ENCODE measurements at places on chromosomes 12 and 14.

GRCh38 chr12:105978276-105978675 lies 160.5 kb downstream of the NUAK1 start:
- no peak for DNase-seq

- DNase-seq, result no peak
Observed at GRCh38 chr12:20561871-20562270, 133.3 kb upstream of the SLCO1C1 start.

GRCh38 chr12:51442324-51442723 lies 17.7 kb downstream of the SLC4A8 start:
- no peak for DNase-seq

DNA sequence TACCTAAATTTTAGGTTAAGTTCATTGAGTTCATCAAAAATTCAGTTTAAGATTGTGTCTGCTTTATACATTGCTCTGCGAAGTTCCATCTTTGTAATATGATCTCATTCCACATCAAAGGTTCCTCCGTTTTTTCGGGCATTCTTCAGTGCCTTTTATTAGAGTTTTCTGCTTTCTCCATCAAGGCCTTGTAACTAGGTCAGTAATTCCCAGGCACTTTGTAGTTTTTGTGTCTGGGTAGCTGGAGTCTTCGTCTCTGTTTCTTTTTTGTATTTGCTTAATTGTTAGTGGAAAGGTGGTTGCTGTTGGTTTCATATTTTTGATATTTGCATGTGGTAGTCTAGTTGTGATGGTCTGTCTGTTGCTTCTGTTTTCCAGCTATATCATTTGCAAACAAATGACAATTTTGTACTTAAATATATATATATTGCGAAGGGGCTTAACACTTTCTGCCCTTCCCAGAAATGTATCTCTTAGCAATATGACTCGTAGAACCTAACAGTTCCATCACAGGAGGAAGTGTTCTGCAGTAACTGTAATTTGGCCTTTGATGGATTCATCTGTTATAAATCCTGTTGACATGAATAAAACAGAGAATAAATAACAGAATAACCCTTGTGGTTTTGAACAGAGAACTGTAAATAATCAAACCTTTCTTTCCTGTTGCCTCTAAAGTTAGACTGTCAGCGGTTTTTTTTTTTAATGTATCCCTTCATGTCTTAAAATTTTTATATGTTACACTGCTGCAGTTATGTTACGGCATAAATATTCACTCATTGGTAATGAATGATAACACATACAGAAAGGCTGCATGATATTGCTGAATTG lies 88.4 kb upstream of the DYNC1H1 start:
- no peak for DNase-seq

DNA sequence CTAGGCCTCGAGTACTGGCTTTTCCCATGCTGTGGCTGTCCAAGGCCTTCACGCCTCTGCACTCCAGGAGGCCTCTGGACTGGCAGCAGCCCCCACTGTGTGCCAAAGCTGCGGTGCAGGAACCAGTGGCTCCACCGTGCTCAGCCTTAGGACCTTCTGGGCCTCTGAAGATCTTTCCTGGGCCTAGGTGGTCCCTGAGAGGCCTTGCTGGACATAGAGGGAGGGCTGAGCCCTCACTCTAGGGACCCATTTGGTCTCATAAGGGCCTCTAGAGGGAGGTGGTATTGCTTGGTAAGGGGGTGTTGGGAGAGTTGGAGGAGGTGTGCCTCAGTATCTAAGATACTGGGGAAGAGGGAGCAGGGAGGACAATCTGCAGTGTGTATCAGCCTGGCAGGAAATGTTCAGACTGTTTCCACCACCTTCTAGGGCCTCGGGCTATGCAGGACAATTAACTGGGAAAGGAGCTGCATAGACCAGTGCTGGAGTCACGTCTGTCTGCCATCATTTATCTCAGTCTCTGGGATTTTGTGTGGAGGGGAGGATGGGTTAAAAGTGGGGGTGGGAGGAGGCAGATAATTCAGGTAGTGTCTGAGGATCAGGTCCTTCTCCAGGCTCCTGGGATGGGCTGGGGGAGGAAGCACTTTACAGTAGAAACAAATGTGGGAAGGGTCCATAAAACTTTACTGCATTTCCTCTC lies 2.9 kb downstream of the HOXC5 start:
- no peak for DNase-seq

DNA sequence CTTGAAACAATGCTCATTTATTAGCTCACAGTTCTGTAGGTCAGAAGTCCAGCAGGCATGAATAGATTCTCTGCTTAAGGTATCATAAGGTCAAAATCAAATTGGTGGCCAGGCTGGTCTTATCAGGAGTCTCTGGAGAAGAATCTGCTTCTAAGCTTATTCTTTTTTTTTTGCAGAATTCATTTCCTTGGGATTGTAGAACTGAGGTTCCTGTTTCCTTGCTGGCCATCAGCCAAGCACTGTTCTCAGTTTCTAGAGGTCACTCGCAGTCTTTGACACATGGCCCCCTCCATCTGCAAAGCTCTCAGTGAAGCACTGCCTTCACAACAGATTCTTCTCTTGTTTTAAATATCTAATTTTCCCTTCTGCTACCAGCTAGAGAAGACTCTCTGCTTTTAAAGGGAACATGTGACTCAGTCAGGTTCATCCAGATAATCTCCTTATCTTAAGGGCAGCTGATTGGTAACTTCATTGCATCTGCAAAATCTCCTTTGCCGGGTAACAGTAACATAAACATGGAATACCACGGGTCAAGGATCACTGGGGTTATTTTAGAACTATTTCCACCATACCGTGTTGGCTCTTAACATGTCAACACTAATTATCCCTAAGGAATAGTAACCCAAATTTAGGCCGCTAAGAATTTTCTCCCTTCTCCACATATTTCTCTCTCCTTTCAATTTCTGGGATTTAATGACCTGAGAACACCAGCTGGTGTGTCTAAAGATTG lies 25.3 kb downstream of the RHOJ start:
- DNase-seq, result no peak

DNA sequence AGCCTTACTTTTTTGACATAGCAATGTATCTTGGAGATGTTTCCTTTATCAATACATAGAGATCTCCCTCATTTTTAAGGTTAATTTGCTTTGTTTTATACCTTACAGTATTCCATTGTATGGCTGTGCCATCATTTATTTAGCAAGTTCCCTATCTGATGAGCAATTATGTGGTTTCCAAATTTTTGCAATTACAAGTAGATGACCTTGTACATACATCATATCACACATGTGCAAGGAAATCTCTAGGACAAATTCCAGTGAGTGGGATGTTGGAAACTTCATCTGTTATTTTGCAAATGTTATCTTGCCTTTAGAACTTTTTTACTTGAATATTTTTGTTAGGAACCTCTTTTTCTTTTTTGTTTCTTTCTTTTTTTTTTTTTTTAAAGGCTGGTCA lies 49.7 kb downstream of the DRAM1 start:
- DNase-seq, result no peak

GRCh38 chr14:105541218-105541875 lies 15.0 kb downstream of the TMEM121 start:
- DNase-seq, result no peak

GRCh38 chr12:65803251-65803650 lies 21.0 kb upstream of the HMGA2 start:
- DNase-seq, result no peak

DNA sequence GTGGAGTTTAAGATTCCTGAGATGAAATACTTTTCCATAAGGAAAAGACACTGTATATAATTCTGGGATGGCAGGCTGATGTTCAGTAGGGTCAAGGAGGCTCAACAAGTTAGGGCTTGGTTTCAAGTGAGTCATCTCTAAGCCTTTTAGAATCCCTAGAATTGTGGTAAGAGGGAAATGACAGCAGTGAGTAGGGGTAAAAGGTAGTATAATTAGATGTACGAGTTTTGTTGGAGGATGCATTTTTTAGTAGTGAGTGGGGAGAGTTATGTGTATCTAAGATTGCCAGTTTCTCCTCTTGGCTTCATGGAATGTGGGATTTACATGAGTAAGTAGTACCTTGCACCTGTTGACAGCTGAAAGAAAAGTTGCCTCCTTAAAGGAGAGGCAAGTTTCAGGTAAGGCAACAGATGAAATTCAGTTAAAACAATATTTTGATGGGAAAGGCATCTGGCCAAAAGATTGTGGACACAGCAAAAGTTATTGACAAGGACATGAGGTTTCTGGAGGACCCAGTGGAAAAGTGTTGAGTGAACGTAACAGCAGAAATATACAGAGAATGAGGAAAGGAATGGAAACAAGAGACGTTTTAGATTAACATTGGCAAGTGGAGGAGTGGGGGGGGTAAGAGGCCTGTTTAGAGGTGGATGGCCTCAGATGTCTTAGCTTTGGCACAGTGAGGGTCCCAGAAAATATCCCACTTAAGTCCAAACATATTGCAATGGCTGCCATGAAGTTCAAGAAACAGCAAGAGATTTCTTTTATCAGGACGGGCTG lies 21.8 kb downstream of the LMO3 start:
- DNase-seq, result no peak

DNA sequence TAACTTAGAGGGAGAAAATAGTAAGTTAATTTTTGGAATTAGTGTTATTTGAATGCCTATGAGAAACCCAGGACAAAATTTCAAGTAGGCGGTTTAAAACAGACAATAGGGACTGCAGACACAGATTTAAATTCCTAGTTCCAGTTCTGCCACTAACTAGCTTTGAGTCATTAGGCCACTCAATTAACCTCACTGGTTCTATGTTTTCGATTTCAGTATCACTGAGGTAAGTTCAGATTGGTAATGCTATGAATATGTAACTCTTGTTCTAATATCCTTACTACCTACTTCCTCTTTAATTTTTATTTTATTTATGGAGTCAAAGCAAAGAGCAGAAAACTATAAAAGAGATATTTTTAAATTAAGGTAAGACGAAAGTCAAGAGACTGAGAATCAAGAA lies 52.6 kb downstream of the GALC start:
- no peak for DNase-seq

Data from central memory CD4-positive, alpha-beta T cell (primary cell).